ENCODE measurements at places on chromosomes 4 and X.

DNA sequence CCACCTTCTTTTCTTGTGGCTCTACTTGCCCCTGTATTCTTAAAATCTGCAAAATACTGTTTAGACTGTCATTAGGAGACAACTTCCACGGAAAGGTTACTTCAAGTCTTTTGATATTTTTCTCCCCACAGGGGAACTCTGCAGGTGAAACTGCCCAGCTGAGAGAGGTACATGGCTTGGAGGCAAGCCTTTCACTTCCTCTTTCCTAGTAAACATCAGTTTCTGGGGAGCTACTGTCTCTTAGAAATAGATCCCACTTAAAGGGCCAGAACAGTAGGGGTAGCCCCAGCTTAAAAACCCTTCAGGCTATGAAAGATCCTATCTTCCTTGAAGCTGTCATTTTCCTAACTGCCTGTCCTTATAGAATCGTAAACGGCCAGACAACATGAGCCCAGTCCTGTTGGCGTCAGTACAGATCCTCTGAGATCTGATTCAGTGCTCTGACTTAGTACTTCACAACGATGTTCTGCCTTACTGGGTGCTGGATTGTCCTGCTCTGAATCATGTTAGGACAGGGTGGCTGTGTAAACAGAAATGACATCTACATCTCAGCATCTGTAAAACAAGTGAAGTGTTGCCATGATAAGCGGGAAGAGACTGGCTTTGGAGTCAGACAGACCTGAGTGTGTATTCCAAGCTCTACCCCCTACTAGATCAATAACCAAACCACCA is 102.1 kb downstream of the ITIH6 start:
- no peak for DNase-seq

- no peak for DNase-seq
Measured at GRCh38 chr4:3332498-3332897, 39.7 kb downstream of the RGS12 start.

DNA sequence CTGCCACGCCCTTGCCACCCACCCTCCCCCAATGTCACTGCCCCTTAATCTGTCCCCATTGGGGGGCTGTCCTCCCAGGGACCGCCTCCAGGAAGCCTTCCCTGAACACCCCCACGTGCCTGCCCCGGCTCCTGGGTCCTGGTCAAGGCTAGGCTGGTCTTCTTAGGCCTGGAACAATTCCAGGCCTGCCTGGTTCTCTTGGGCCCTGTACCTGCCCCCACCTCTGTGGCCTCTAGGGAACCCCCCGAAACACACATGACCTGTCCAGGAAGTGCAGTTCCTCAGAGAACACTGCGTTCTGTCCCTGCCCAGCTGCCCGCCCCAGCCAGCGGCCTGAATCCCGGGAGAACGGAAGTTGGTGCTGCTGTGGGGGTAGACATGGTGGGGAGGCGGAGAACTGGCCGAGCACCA is 5.1 kb downstream of the MXD4 start:
- DNase-seq, result no peak

- DNase-seq, result peak; percentile 10
Measured at GRCh38 chrX:9349572-9350494, 115.0 kb upstream of the TBL1X start.
